Aorta (tissue), 5 donors: ENCODE measurements at places on chromosomes 5 and 9. TPM values are rescaled to one million over a fixed set of nuclear protein-coding genes. Genes with fewer than 3 reads are reported as not detected.

LAMC3 gene
- total RNA-seq = 0.39 TPM

- no peaks in the 10 kb centered on the region for H3K27me3 ChIP-seq
- no peak overlapping the region for H3K4me3 ChIP-seq
- H3K36me3 ChIP-seq = no peaks in the 10 kb centered on the region
- H3K4me1 ChIP-seq = no peaks in the 10 kb centered on the region
- DNase-seq = no peak
Observed at GRCh38 chr5:116865651-116866050, 291.0 kb upstream of the SEMA6A start.

DNA sequence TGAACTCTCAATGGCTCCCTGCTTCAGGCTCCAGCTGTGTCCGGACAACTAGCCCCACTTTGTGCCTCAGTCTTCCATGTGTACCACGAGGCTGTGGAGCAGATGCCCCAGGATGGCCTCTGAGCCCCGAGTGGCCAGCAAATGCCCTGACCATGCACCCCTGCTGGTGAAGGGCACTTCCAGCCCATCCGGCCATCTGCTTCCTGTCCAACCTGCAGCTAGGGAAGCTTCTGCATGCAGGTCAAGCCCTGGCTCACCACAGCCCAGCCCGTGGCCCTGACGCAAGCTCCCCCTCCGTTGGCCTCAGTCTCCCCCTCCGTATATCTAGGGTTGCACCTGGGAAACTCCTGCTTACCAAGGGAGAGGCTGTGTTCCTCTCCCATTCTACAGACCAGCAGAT, 4.8 kb downstream of the NINJ1 start:
- H3K27ac ChIP-seq = no peak overlapping the region
- no peaks in the 10 kb centered on the region for H3K27me3 ChIP-seq
- no peaks in the 10 kb centered on the region for H3K4me1 ChIP-seq
- no peaks in the 10 kb centered on the region for H3K36me3 ChIP-seq
- no peak overlapping the region for H3K4me3 ChIP-seq

- DNase-seq = no peak
- no peaks in the 10 kb centered on the region for H3K36me3 ChIP-seq
- H3K4me1 ChIP-seq = peaks cover 13% of the 10 kb centered on the region
- no peaks in the 10 kb centered on the region for H3K27me3 ChIP-seq
- H3K27ac ChIP-seq = peak overlapping the region; percentile 88
Observed at GRCh38 chr5:54619731-54620130, 102.2 kb downstream of the SNX18 start.

DNA sequence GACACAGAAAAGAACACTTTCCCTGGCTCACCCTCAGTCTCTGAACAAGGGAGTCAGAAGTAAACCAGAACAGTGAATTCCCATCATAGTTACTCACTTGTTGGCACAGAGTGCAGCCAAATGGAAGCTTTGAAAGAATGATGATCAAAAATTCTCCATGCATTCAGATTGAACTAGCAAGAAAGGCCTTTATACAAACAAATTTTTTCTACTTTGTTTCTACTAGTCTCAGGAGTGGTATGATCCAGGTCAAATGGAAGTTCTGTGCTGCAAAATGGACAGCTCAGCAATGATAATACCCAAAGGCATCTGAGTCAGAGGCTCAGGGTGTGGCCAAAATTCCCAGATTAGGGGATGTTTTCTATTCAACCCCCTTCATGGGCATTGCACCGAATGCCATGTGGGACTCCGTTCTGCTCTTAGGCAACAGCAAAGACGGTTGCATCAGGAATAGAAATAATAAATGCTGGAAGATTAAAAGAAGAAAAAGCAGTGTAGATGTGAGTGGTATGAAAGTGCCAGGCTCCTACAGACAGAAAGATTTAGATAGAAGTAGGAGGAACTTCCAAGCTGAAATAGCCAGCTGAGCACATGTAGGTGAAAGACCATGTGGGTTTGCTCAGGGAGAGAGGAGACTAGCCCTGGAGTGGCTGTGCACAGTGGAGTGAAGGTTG, 24.0 kb upstream of the ASPN start:
- DNase-seq = no peak
- no peaks in the 10 kb centered on the region for H3K36me3 ChIP-seq
- H3K4me3 ChIP-seq = no peak overlapping the region
- peak overlapping the region; percentile 58 for H3K27ac ChIP-seq
- peaks cover 6% of the 10 kb centered on the region for H3K4me1 ChIP-seq
- no peaks in the 10 kb centered on the region for H3K27me3 ChIP-seq

PAPPA gene
- 13.2 TPM for total RNA-seq

DNA sequence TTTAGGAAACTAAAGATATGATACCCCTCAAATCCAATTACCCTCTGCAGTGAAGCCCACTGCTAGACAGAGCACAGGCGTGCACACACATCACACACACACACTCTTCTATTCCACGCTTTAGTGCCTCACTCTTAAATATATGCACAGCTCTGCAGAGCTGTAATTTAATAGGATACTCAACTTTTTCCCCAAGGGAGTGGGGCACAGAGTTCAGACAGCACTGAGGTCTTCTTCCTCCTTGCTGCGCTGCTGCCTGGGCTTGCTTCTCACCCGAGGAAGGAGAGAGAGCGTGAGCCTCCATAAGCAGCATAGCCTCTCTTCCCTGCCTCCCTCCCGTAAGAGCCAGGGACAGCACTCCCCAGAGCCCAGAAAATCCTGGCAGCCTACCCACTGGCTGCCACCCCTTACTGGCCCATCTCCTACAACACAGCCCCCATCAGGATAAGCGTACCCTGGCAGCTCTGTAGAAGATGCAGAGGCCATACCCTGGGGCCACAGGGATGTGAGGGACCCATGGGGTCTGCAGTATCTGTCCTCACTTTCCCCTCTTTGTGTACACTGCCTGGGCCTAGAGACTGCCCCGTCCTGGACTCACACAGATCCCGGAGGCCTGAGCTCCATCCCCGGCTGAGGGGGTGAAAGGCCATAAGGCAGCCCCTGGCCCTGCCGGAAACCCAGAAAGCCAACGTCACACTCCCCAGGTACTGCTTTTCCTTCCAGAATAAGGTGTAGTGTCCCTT, 102.1 kb downstream of the C5orf15 start:
- DNase-seq = peak; percentile 15
- no peaks in the 10 kb centered on the region for H3K27me3 ChIP-seq
- no peak overlapping the region for H3K27ac ChIP-seq
- H3K36me3 ChIP-seq = no peaks in the 10 kb centered on the region

PTGES gene
- total RNA-seq = 9.1 TPM

DNA sequence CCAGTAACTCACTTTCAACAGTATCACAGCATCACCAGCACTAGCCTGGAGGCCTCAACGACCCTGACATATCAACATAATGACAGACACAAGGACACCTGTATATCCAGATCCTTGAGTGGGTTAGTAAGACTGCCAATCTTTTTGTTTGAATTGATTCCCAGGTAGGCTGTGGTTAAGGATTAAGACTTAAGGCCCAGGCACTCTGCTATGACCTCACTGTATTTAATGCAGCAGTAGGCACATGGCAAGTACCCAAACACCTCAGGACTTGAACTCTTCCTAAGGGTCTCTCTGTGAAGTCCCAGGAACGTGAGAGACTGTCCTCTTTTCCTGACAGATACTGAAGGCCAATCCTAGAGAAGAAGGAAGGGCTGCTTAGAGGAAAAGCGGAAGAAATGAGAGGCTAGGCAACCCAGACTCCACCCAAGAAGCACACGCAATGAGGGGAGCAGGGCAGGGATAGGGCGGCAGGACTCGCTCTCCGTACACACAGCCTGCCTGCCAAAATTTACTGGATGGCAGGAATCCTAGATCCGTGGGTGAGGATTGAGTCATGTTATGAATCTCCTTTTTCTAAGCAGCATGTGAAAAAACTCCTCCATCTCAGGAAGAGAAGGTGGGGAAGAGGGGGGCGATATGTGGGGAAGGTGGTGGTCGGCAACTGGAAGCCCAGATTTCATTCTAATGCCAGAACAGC, 93.4 kb downstream of the SIL1 start:
- peaks cover 18% of the 10 kb centered on the region for H3K4me1 ChIP-seq
- peak overlapping the region; percentile 95 for H3K27ac ChIP-seq
- H3K4me3 ChIP-seq = no peak overlapping the region
- DNase-seq = peak; percentile 87
- no peaks in the 10 kb centered on the region for H3K27me3 ChIP-seq
- no peaks in the 10 kb centered on the region for H3K36me3 ChIP-seq

DNA sequence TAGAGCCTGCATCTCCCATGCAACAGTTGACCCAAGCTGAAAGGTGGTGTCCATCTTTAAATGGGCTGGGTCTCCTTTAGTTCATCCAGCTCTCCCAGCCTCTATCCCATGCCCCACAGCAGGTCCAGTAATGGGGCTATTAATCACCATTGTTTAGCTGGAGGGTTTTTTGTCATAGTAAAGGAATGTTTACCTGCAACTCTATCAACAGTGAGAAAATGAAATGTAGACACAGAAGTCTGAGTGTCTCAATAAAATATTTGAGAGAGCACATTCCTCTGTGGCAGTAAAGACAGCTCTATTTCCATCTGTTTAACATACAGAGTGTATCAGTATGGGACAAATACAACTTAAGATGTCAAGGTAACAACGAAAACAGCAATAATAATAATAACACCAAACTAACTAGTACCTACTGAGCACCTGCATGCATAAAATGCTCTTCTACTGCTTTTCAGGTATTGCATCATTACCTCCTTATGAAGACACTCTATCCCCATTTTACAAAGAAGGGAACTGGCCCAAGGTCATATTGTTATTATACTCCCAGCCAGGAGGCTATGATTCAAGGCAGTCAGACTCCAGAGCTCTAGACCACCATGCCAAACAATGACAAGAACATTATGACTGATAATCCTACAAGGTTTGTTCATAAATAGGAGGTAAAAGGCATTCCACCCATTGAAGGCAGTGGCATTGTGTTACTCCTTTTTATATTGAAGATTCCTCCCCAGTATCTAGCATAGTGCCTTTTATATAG, 21.0 kb upstream of the C5orf58 start:
- no peaks in the 10 kb centered on the region for H3K4me1 ChIP-seq
- no peak overlapping the region for H3K27ac ChIP-seq
- H3K27me3 ChIP-seq = no peaks in the 10 kb centered on the region
- H3K4me3 ChIP-seq = no peak overlapping the region

DNA sequence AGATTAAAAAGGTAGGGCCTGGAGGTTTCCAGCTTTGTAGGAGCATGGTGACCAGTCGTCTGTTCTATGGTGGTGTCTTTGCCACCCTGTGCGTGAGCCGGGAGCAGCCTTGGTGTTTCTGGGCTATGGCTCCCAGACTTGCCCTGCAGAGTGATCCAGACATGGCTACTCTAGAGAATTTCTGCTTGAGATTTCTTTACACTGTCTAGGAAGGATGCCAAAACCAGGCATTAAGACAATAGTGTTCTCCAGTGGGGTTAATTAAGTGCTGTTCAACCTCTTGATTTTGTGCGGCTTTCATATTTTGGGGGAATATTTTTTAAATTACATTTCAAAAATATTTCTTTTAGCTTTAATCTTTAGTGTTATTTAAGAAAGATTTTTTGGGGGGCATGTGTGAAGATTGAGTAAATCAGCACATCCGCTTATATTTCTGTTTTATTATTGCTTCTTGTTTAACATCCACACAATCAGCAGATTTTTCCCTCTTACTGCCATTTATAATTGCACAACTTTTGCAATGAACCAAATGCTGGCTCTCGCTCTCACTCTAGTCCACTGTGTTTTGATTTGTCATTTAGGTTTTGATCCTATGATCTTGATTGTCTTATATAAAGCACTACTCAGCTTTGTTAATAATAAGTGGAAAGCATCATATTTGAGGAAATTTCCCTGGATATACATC, 110.5 kb downstream of the RASGRF2 start:
- no peaks in the 10 kb centered on the region for H3K27me3 ChIP-seq
- no peak for DNase-seq
- H3K4me1 ChIP-seq = no peaks in the 10 kb centered on the region
- H3K4me3 ChIP-seq = no peak overlapping the region

- no peak overlapping the region for H3K4me3 ChIP-seq
- no peaks in the 10 kb centered on the region for H3K36me3 ChIP-seq
- DNase-seq = no peak
- no peaks in the 10 kb centered on the region for H3K27me3 ChIP-seq
Observed at GRCh38 chr9:13598738-13599137, 319.2 kb upstream of the MPDZ start.

DNA sequence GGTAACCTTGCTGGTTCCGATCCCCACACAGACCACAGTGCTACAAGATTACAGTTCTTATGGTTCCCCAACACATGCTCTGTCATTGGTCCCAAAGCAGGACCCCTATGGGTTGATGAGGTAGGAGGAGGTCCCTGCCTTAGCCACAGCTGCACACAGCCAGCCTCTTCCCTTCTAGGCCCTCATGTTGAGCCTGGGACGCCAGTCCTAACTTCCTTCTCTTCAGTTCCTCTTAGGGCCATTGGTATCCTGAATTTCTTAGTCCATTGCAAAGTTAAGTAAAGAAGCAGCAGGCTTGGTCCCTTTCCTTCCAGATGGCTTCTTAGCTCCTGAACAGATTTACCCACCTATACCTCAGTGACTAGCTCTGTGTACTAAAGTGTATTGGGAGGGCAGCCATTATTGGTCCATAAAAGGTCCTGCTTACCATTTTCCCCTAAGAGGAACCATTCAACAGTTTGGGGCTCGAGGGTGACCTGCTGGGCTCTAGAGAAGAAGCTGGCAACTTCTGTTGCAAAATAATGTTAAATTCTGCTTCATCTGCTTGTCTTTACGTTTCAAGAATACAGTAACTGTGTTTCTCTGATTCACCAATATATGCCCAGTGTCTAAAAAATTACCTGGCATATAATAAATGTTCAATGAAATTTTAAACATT, 50.2 kb downstream of the PDCD1LG2 start:
- H3K27me3 ChIP-seq = no peaks in the 10 kb centered on the region
- H3K4me1 ChIP-seq = peaks cover 14% of the 10 kb centered on the region
- DNase-seq = no peak

GRCh38 chr5:17316970-17317459, 99.6 kb downstream of the BASP1 start:
- H3K36me3 ChIP-seq = no peaks in the 10 kb centered on the region
- no peaks in the 10 kb centered on the region for H3K4me1 ChIP-seq
- DNase-seq = no peak
- H3K27me3 ChIP-seq = no peaks in the 10 kb centered on the region
